Fibroblast of villous mesenchyme (primary cell): ENCODE measurements at places on chromosomes 2 and 18.

GRCh38 chr2:12686708-12687283 is 29.9 kb upstream of the TRIB2 start:
- no peak for DNase-seq

DNA sequence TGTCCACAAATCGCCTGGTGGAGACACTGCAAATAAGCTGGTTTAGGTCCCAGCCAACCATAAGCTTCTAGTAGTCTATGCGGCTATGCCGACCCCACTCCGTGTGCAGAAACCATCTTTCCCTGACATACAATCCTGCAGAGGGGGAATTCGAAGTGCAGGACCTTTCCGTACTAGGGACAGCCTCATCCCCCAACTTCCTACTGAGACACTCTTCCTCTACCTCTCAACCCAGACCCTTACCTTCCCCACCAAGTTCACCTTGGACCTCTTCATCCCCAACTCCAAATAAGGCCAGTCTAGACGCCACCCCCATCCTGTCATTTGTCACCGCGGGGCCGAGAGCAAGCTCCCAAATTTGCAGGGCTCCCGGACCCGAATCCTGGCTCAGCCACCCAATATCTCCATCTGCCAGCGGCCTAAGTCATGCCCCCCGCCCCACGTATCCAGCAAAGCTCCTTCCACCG is 496 bp downstream of the SUCLG1 start:
- DNase-seq = no peak

DNA sequence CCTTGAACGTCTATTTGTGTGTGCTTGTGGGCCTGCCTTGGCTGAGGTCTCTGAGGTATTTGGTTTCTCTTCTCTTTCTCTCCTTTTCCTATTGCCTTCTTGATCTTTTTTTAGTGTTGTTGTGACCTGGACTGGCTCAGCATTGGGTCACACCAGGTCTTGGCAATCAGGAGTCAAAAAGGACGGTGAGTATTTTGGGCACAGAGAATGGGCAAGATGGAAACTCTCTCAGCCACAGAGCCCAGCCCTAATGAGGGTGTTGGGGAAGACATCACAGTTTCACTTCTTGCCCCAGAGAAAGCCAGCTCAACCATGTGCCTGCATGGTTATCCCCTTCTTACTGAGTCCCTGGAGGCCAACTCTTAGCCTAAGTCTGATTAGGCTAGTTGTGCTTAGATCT is 13.7 kb upstream of the INO80C start:
- no peak for DNase-seq

- DNase-seq = no peak
Observed at GRCh38 chr2:11540148-11540995, 6.5 kb downstream of the GREB1 start.

DNA sequence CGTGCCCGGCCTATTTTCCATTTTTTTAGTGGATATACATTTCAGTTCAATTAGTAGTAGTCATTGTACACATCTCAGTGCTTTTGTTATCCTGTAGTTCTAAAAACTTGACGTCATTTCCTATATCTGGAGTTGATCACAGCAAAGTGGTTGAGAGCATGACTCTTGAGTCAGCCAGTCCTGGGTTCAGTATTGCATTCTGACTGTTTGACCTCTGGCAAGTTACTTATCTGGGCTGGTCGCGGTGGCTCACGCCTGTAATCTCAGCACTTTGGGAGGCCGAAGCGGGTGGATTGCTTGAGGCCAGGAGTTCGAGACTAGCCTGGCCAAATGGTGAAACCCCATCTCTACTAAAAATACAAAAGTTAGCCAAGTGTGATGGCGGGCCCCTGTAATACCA is 50.4 kb upstream of the PPM1B start:
- peak; percentile 64 for DNase-seq

GRCh38 chr18:48826271-48826670 is 124.5 kb downstream of the SMAD7 start:
- no peak for DNase-seq

DNA sequence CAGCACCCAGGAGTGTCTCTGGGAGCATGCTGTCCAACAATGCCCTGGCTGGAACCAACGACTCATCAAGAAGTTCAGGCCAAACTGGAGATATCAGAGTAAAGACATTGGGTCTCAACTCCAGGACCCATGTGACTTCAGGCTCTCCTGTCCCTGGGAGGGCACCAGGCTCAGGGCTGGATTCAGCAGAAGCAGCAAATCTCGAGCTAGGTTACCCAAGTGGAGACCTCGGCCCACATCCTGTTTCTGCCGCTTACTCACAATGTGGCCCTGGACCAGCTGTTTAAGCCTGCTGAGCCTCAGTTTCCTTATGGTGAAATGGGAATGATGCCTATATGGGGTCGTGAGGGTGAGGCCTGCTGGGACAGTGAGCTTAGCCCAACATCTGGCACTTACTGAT is 9.3 kb upstream of the OTOF start:
- DNase-seq = no peak
